ENCODE measurements at places on chromosomes 6 and 20.

DNA sequence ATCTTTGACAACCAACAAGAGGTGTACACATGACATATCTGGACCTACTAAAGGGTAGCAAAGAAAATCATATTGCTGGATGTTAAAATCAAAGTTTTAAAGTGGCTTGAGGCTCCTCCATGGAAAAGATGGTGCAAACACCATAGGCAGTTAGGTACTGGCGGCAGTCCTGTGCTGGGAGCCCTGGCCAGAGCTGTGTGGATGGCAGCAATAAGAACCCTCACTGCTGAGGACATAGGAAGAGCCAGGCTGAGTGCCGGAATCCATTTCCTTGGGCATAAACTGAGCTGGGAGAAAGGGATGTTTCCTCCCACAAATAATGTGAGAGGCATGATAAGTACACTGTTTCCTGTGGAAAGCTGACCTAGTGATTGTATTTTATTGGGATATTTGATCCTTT is 89.9 kb downstream of the ARID1B start:
- no peak for DNase-seq

- no peak for DNase-seq
These were observed 129.4 kb upstream of the DST start for GRCh38 chr6:56771929-56772607.

- DNase-seq, result no peak
These were observed 48.3 kb downstream of the ATXN1 start for GRCh38 chr6:16712931-16713484.

GRCh38 chr6:148147463-148147830 is 195.2 kb upstream of the SASH1 start:
- no peak for DNase-seq

GRCh38 chr20:33261465-33261864 is 21.5 kb upstream of the BPIFB1 start:
- no peak for DNase-seq

GRCh38 chr20:32752458-32753250 is 9.4 kb upstream of the COMMD7 start:
- no peak for DNase-seq

GRCh38 chr6:75268121-75268987 is 16.2 kb downstream of the TMEM30A start:
- DNase-seq, result no peak

GRCh38 chr6:161169696-161170095 is 104.2 kb downstream of the AGPAT4 start:
- DNase-seq, result no peak

DNA sequence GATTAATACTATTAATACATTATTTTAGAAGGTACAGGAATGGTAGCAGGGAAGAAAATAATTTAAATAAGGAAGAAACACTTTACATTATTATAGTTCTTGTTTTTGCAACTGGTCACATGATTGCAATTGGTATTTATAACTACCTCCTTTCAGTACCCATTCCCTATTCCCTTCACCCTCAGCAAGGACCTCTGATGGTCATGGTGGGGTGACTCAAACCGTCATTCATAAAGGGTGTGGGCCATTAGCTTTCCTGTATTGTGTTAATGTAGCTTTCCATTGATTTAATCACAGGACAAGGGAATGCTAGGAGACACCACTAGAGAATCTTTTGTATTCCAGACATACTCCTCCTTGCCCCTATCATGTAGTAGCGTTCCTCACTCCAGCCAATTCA is 47.2 kb upstream of the TMEM244 start:
- no peak for DNase-seq

GRCh38 chr6:25344827-25345226 is 65.7 kb downstream of the CARMIL1 start:
- DNase-seq, result no peak

DNA sequence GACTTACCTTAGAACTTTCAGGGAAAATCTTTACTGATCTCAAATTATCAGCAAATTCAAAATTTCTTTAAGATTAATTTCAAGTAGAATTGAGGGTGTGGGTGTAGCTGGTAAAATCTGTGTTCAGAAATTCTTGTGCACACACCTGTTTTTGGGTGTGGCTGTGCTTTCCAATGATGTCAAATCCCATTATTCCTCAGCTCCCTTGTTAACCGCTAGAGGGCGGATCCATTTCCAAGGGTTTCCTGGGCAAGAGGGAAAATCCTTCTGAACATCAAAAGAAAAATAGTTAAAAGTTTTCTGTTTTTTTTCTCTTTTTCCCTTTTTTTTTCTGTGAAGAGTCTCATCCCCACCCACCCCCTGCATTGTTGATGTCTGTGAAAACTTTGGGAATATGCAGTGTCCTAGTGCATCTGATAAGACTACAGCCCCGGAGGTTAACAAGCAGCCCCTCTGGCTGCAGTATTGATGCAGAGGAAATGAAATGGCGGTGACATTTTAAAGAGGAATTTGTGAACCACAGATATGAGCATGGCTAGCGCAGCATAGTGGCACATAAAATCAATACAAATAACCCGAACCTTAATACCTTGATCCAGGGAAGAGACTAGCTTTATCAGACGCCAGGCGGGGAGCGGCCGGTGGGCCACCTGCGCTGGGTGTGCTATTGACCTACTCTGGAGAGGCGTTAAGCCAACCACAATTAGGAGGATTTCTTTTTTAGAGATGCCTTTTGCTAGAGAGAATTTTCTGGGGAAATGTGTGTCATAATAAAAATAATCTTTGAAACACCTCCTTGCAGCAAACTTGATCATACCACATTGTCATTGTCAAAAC is 130.9 kb downstream of the FOXA2 start:
- no peak for DNase-seq

DNA sequence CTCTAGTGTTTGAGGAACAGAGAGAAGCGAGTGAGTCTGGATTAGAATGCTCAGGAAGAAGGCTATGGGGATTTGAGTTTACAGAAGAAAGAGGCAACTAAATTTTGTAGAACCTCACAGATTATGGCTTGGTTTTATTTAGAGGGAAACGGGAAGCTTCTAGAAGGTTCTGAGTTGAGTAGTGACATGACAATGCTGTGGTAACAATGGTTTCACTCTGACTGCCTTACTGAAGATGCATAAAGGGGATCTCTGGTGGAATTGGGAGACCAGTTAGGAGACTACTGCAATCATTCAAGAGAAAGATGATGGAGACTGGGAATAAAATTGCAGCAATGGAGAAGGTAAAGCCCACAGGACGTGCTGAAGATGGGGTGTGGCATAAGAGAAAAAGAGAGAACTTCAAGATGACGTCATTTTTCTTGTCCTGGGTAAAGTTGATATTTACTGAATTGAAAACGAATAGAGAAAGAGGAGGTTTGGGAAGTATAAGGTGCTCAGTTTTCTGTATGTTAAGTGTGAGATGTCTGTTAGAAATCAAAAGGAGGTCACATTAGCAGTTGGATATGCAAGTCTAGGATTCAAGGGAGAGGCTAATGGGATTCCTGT is 710.1 kb upstream of the NRSN1 start:
- no peak for DNase-seq

DNA sequence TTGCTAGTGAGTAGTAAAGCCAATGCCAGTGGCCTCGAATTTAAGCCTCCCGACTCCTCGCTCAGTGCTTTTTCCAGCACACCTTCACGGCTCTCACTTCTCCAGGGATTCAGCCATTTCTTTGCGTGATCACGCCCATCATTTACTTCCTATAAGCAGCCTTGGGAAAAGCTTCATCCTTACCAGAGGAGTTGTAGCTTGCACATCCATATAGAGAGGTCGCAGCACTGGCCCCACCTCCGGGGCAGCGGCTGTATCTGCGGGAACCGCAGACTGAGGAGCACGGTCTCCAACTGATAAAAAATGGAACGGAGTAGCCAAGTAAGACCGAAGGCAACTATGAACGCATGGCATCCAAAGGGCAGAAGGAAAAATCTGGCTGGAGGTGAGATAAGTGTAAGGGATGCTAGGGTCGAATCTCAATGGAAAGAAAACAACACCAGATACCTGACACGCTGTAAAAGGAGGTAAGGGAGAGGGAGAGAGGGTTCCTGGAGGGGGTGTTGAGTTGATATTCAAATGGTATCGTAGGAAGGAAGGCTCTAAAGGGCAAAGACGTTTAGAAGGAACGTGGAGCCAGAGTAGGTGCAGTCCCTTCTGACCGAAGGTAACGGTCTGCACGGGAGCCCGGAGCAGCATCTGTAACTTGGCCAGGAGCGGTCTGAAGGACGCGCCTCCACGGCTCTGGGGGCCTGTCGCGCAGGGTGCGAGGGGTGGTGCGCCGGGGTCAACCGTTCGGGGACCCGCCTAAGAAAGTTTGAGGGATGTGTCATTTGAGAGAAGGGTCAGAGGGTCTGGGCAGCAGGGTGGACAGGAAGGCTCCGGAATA is 640 bp downstream of the NFS1 start:
- DNase-seq, result no peak

DNA sequence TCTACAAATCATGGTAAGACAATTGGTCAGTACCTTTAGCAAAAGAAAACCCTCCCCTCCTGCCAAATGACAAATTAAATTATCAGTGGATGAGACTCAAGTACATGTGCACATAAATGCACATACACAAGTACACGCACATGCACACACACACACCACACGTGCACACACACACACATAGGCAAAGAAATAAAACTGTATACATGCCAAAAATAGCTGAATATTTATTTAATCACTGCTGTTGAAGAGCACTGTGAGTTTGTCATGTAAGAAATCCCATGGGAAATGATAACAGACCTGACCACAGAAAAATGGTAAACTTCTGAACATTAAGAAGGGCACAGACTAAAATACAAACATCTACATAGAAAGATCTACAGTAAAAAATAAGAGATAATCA is 46.6 kb upstream of the TNFAIP3 start:
- DNase-seq, result no peak

DNA sequence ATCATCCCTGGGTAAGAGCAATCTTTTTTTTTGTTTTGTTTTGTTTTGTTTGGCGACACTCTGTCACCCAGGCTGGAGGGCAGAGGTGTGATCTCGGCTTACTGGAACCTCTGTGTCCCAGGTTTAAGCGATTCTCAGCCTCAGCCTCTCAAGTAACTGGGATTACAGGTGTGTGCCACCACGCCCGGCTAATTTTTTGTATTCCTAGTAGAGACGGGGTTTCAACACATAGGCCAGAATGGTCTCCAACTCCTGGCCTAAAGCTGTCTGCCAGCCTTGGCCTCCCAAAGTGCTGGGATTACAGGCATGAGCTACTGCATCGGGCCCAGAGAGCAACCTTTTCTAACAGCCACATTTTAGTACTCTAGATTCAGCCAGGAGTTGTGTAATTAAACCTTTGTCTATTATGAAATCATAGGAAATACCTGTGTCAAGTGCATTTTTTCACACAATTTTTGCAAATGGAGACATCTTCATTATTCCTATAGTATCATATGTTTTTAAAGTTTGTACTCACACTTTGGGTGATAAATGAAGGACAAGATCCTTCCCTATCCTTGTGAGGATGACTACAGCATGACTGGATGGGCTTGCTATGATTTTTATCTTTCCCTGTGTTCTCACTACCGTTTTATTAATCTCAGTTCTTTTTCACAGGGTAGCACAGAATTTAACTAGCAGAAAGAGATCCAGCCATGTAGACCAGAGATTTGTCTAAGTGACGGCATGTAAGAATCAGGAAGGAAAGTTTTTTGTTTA is 82.6 kb downstream of the OR2B2 start:
- DNase-seq, result no peak

GRCh38 chr20:46708172-46708860 is 1.1 kb upstream of the SLC2A10 start:
- DNase-seq, result no peak

GRCh38 chr6:40743690-40744446 is 156.7 kb upstream of the LRFN2 start:
- no peak for DNase-seq

DNA sequence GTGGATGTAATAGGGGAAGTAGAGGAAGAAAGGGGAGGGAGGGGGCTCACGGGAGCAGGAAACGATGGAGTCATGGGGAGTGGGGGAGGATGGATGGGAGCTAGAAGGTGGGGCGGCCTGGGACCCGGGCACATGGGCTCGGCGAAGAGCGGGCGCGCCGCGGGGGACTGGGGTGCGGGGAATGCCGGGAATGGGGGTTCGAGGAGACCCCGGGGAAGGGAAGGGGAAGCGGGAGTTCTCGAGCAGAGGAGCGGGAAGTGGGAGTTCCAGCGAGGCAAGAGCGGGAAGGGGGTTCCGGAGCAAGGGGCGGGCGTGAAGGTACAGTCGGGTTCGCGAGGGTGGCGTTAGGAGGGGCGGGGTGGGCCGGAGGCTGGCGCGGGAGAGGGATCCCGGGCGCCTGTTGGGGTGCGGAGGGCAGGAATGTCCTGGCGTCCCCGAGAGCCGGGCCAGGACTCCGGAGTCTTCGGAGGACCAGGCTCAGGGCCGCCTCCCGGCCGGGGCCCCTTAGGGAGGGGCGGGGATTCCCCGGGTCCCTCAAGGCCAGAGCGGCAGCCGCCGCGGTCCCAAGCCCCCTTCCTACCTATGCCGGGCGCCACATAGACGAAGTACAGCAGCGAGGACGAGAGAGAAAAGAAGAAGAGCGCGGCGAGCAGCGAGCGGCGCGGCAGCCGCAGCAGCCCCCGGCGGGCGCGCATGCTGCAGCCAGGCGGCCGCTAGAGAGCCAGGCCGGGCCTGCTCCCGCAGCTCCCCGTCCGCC is 504 bp downstream of the B4GALT5 start:
- DNase-seq, result peak; percentile 20

- peak; percentile 3 for DNase-seq
These were observed 10.9 kb upstream of the PGC start for GRCh38 chr6:41757931-41758640.

DNA sequence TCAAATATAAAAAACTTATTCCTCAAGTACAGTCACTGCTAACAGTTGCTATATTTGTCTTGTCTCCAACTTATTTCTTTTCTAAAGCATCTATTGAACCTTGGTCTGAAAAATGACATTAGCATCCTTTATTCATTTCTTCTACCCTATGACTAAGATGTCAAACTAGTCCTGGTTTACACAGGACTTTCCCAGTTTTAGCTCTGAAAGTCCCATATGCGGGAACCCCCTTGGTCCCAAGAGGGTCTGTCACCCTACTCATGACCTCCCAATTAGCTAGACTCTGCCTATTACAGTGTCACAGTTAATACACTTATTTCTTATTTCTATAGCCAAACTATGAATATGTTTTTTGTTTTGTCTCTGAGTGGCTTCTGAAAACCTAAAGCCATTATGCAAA is 37.1 kb downstream of the PLEKHG1 start:
- no peak for DNase-seq

DNA sequence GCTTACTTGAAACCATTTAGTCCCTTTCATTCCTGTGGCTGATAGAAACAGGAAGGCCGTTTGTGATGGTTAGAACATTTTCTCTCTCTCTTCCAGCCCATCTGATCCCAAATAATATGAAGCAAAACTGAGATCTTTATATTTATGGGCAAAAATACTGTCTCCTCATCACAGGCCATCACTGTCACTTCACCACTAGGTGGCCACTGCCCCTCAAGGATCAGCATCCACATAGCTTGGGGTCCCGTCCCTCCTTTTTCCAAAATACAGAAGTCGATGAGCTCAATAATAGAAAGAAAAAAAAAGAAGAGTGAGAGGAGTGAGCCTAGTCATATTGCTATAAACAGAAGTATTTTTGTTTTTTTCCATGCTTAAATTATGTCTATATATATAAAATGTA is 46.4 kb upstream of the LAMP5 start:
- no peak for DNase-seq

GRCh38 chr6:149922642-149923326 is at the start of gene RAET1G:
RAET1G (minus strand) TSS chr6:149923121; CDS start chr6:149923010, 111 bp downstream.
- peak; percentile 45 for DNase-seq
